Left ventricle myocardium inferior (tissue), 1 donor: ENCODE measurements at places on chromosomes 7 and 10. TPM values are rescaled to one million over a fixed set of nuclear protein-coding genes. Genes with fewer than 3 reads are reported as not detected.

Gene PAX4
- total RNA-seq: not detected

Gene CCDC3
- total RNA-seq: 5.8 TPM

Gene IDI2
- 0.33 TPM for total RNA-seq

Gene ADO
- total RNA-seq: 18.9 TPM

Gene PIK3CG
- 1.7 TPM for total RNA-seq

Gene LRRC27
- 3.8 TPM for total RNA-seq

Gene RAMP3
- 30.7 TPM for total RNA-seq

Gene SH2B2
- total RNA-seq: 1.0 TPM

Gene PHYHIPL
- 0.11 TPM for total RNA-seq

Gene PTPN12
- 52.2 TPM for total RNA-seq

Gene CUBN
- 0.44 TPM for total RNA-seq

Gene DGKI
- 1.3 TPM for total RNA-seq

Gene NRCAM
- total RNA-seq: 0.14 TPM

Gene AUTS2
- 10.5 TPM for total RNA-seq

Gene GIMAP6
- total RNA-seq: 24.3 TPM

Gene TECPR1
- total RNA-seq: 17.3 TPM

Gene ARHGEF5
- total RNA-seq: 0.80 TPM

Gene ASZ1
- not detected for total RNA-seq

Gene NODAL
- total RNA-seq: 0.16 TPM

Gene PLAU
- total RNA-seq: 4.9 TPM

Gene FRAT1
- total RNA-seq: 4.2 TPM

DNA sequence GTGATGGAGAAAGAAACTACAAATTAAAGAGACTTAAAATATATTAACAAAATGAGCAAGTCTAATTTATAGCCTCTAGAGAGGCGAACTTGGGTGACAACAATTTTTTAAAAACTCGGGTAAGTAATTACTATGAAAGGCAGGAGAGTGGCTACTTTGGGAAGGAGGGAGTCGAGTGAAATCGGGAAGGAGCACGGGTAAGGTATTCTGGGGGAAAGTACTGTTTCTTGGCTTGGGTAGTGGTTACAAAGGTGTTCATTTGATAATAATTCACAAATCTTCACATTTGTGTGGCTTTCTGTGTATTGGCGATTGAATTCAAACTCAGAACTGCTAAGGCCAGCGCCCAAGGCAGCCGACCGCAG is 32.9 kb upstream of the GRID1 start:
- DNase-seq: no peak

GRCh38 chr7:26034391-26034790 is 117.6 kb upstream of the NFE2L3 start:
- DNase-seq: no peak

DNA sequence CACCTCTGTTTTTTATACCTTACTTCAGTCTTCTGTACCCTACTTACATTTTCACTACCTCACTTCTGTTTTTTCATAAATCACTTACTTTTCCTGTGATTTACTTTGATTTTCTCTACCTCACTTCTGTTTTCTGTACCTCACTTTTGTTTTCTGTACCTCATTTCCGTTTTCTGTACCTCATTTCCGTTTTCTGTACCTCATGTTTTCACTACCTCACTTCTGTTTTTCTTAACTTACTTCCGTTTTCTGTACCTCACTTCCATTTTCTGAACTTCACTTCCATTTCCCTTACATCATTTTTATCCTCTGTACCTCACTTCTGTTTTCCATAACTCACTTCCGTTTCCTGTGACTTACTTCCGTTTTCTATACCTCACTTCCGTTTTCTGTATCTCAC is 492.0 kb upstream of the AKR1E2 start:
- no peak for DNase-seq

DNA sequence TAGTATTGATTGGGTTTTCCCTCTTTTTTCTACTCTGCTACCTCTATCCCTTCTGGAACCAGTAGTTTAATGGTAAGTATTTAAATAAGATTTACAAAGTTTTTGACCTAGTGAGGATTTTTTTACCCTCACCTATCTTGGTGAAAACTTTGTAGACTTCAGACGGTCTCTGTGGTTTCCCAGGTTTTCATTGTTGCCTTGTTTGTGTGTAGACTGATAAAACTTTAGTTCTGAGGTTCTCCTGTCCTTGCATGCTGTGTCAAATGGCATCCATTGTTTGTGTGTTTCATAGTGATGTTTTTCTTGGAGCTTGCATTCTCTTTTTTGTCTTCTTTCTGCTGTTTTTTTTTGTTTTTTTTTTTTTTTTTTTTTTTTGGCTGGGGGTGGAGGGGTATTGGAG is 22.6 kb downstream of the ZNRF2 start:
- DNase-seq: no peak

- no peak for DNase-seq
Observed at GRCh38 chr7:6648066-6648814, 11.1 kb downstream of the ZNF316 start.

DNA sequence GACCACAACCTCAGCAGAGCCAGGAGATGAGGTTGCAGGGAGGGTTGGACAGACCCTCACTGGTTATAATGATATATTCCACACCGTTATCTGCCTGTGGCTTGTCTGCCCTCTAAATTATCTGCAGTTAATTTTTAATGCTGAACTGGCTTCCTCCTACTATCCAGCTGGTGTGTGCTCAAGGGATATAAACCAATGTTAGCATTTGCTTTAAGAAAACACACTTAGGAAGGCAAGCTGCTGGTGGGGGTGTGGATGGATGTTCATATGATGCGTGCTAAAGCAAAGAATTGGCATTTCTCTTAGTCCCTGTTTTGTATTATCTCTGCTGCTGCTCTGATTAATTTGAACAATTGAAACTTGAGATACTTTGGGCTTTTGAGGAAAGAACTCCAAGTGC is 132.2 kb upstream of the NPVF start:
- DNase-seq: no peak

GRCh38 chr7:64654796-64655548 is 11.0 kb upstream of the ZNF107 start:
- DNase-seq: no peak

GRCh38 chr10:28327491-28327880 is 24.6 kb upstream of the MPP7 start:
- DNase-seq: no peak

- no peak for DNase-seq
Observed at GRCh38 chr7:1569016-1569415, 816 bp downstream of the PSMG3 start.

GRCh38 chr7:15418264-15418663 is 143.6 kb downstream of the AGMO start:
- DNase-seq: no peak

DNA sequence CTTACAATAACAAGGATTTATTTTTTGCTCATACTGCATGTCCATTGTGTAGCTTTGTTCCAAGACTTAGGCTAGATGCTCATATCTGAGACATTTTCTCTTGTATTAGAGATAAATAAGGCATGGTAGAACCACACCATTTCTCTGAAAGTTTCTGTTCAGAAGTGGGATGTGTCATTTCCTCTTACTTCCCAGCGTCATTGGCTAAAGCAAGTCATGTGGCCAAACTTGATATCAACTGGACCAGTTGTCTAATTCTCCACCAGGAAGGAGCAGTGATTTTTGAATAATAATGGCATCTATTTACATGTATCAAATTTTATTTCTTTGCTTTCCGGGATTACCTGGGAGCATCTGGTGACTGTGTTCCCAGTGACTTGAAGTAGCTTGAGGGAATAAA is 38.3 kb downstream of the AHCYL2 start:
- no peak for DNase-seq

GRCh38 chr7:149616898-149617297 is 119.3 kb upstream of the ZNF746 start:
- DNase-seq: peak; percentile 20

- no peak for DNase-seq
Observed at GRCh38 chr7:131649003-131649541, 92.6 kb upstream of the PODXL start.

GRCh38 chr10:102312683-102313082 is 67.4 kb downstream of the GBF1 start:
- no peak for DNase-seq

DNA sequence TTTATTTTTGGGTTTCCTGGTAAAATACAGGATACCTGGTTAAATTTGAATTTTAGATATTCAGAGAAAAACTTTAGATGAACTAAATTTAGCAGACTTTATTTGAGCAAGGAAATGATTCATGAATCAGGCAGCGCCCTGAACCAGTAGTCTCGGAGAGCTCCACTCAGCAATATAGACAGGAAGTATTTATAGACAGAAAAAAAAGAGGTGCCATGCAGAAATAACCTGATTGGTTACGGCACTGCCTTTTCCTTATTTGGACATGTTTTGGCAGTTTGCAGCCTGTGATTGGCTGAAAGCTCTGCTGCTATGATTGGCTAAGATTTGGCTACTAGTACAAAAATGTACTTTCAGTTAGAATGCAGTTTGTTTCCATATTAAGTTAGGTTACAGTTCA is 198.3 kb upstream of the DKK1 start:
- DNase-seq: no peak

DNA sequence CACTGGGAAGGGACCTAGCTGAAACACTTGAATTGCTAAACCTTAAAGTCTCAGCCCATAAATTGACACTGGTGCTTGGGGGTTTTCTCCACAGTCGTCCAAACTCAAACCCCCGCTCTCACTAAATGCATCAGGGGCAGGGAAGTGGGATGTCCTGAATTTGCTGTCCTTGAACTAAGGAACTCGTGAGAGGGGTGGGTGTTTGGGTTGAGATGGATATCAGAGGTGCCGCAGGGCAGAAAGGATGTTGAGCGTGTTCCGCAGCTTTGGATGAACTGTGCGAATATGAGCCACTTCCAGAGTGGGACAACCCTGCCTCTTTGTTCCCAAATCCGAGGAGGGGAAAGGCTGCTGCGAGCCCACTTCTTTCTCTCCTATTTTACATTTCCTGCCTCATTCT is 90.3 kb upstream of the LYZL2 start:
- no peak for DNase-seq

GRCh38 chr10:58266003-58266825 is 1.5 kb downstream of the IPMK start:
- no peak for DNase-seq

DNA sequence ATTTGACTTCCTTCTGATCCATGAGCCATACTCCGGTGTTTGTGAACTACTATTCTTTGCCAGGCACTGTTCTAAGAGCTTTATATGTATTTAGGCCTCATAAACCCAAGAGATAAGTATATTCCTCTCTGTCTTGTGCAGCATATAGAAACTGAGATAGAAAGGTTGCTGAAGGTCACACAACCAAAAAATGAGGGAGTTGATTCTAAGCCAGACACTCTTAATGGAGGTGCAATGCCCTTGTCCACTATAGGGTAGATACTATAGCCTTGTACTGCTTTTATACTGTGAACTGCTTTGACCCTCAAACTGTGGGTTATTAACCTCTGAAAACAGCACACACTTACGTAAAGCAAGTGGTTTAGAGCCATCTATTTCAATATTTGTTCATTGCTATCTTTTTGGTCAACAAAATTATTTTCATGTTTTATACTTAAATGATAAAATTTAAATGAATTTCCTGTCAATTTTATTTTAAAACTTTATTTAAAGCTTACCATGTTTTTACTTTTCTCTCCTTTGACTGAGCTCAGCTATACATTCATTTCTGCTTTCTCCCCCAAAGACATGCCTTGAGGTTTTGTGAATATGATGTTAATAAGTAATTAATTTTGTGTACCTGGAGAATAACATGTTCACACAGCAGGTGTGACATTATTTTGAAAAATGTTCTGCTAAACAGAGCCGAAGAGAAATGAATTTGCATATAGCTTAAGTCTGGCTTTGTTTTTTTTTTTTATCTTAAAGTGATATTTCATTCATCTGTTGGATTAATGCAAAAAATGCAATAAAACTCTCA is 687.3 kb downstream of the DNAJB9 start:
- DNase-seq: no peak

- no peak for DNase-seq
Observed at GRCh38 chr7:99005776-99006175, 127.4 kb downstream of the TRRAP start.

DNA sequence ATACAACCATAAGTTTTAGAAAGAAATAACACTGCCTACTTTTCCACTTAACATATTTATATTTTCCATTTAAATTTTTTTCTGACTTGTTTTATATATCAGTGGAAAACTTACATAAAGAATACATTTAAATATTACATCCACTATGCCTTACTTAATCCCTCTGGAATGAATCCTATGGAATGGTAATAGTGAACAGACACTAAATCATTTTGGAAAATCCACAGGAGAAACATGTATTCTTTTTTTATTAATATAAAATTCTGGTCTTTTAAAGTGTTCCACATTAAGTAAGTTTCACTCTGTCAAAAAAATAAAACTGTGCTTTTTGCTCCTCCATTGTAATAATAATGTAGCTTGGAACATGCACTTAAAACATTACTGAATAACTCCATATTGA is 236.8 kb upstream of the LRRN3 start:
- DNase-seq: no peak

DNA sequence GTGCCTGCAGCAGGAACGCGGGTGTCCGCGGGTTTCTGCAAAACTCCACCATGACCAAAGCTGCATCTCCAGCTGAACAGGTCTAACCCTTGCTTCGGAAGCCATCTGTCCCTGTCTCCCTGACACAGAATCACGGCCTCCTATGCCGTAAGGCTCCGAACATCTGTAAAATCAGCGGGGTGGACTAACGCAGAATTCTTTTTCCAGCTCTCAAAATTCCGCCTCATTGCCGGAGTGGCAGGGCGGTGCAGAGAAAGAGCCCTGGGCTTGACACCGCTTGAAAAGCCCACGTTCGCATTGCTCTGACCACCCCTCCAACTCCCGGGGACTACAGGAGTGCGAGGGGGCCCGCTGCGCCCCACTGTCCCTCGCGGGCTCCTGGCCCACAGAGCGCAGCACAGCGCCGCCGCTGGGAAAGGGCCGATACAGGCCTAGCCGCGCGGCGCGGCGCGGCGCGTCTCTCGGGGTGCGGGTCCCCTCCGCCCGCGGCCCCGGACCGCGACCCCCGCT is 409 bp downstream of the DNMBP start:
- no peak for DNase-seq
